ENCODE measurements at places on chromosomes 2 and 18.

- no peak overlapping the region for H3K4me3 ChIP-seq
- H3K4me1 ChIP-seq: no peaks in the 10 kb centered on the region
- no peaks in the 10 kb centered on the region for H3K36me3 ChIP-seq
- H3K27me3 ChIP-seq: no peaks in the 10 kb centered on the region
These were observed 23.4 kb upstream of the RAPGEF4 start for GRCh38 chr2:172712251-172712650.

DNA sequence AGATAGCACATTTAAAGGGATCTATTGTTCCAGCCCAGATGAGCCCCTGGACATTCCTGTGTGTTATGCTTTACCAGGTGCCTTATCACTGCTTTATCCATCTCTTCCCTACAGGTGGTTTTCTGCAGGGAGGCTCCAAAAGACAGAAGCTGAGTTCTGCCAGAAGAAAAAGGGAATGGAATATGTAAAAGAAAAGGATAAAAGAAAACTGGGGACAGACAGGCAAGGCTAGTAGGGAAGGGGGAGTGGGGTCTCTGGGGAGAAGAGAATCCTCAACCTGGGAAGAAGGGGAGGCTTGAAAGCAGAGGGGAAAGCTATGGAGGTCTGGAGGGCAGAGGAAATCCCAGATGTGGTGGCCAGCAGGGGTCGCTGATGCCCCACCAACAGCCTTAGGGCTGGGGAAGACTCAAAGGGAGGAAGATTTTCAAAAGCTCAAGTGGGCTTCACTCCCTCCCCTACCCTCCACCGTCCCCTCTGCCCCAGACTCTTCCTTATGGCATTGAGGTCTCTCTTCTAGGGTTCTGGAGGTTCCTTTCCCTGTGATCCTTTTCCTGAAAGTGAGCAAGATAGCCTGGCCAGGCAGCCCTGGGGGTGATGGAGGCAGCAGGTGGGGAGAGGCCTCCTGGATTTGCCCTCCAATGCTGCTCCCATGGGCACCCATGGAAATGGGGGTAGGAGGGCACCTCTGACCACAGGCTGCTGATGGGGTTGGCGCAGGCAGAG is 178.1 kb upstream of the PKDCC start:
- H3K36me3 ChIP-seq: no peaks in the 10 kb centered on the region
- no peaks in the 10 kb centered on the region for H3K27me3 ChIP-seq
- peak; percentile 78 for DNase-seq
- H3K27ac ChIP-seq: no peak overlapping the region

DNA sequence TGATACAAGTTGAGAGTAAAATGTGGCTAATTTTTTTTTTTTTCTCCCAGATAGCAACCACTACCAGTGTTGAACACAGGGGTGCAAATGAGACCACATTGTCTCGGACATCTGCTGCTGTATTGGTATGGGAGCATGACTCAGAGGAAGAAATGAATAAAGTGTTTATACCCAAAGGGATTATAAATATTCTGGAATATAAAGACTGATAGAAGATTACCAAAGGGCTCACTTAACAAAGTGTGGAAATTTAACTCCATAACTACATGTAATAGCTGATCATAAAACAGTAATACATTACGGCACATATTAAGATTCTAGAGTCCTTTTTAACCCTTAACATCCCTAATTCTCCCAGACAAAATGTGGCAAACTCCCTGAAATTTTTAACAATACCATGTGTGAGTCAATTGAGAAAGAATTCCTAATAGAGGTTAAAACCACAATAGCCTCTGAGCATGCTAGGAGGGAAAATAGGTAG is 1023.0 kb upstream of the ACVR2A start:
- H3K27me3 ChIP-seq: no peaks in the 10 kb centered on the region
- H3K4me3 ChIP-seq: no peak overlapping the region
- no peaks in the 10 kb centered on the region for H3K36me3 ChIP-seq

- no peak for DNase-seq
- no peaks in the 10 kb centered on the region for H3K4me1 ChIP-seq
- H3K4me3 ChIP-seq: no peak overlapping the region
- no peak overlapping the region for H3K27ac ChIP-seq
These were observed 266.1 kb upstream of the HDAC4 start for GRCh38 chr2:239666855-239667376.

DNA sequence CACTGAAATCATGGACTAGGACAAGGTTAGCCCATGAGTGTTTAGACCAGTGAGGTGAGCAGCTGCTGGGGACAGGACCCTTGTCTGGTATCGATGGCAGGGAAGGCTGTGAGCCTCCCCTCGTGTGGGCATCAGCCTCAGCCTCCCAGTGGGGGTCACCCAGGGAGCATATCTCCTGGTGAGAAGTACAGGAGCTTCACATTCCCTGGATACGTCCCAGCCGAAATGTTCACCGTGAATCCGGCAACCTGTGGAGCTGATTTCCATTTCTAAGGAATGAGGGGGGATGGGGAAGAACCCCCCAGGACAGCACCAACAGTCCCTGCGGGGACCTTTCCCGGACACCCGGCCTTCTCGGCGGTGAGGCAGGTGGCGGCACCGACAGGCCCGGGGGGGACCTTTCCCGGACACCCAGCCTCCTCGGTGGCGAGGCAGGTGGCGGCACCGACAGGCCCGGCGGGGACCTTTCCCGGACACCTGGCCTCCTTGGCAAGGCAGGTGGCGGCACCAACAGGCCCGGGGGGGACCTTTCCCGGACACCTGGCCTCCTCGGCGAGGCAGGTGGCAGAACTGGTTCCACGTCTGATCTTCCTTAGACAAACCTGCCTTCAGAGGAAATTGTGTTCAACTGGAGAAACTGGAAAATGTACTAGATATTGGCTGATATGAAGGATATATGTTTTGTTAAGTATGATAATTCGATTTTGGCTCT is 21.2 kb downstream of the RTP5 start:
- H3K27me3 ChIP-seq: no peaks in the 10 kb centered on the region
- H3K36me3 ChIP-seq: no peaks in the 10 kb centered on the region

- H3K27me3 ChIP-seq: no peaks in the 10 kb centered on the region
- no peak for DNase-seq
- H3K27ac ChIP-seq: no peak overlapping the region
- H3K4me3 ChIP-seq: no peak overlapping the region
These were observed 148.9 kb downstream of the ZEB2 start for GRCh38 chr2:144370937-144371584.

GRCh38 chr2:167294776-167295140 is 406.5 kb downstream of the XIRP2 start:
- no peak for DNase-seq
- no peak overlapping the region for H3K27ac ChIP-seq
- H3K36me3 ChIP-seq: no peaks in the 10 kb centered on the region
- peaks cover 11% of the 10 kb centered on the region for H3K4me1 ChIP-seq

GRCh38 chr2:141331127-141331526 is 799.7 kb downstream of the LRP1B start:
- H3K4me1 ChIP-seq: no peaks in the 10 kb centered on the region
- H3K27me3 ChIP-seq: no peaks in the 10 kb centered on the region
- H3K27ac ChIP-seq: no peak overlapping the region
- no peaks in the 10 kb centered on the region for H3K36me3 ChIP-seq
- H3K4me3 ChIP-seq: no peak overlapping the region
- DNase-seq: no peak

DNA sequence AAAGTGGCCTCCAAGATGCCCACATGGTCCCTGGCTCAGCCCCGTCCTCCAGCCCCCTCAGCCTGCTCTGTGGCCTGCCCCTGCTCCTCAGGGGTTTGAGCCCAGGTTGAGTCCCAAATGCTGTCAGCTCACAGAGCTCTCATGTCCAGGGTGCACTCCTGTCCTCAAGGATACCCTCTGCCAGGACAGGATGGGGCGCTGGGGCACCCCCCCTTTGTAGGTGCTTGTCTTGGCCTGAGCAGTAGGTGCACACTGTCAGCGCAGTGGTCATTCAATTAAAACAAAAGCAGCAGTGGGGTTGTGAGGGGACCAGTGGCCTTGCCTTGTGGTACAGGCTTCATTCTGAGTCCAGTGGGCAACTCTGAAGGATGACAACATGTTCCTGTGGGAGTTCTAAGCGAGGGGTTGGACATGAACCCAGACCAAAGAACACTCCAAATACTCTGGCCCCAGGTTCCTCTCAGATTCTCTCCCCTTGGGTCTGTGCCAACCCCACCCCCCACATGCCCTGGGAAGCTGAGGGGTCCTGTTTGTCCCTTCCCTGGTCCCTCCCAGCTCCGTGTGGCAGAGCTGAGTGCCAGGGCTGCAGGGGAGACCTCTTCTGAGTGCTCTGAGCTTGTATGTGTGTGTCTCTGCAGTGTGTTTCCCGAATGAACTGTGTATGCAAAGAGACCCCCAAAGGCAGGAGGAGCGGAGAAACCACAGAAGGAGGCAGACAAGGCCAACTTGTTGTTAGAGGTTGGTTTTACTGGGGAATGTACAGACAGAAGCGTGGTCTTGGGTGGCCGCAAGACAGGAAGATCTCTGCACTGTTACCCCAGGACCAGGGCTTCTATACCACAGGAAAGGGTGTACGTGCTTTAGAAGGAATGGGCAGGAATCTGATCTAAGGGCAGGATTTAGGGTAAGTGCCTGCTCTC is 155.6 kb upstream of the HS6ST1 start:
- no peak overlapping the region for H3K27ac ChIP-seq
- no peaks in the 10 kb centered on the region for H3K4me1 ChIP-seq
- H3K27me3 ChIP-seq: no peaks in the 10 kb centered on the region
- H3K36me3 ChIP-seq: no peaks in the 10 kb centered on the region
- DNase-seq: no peak

GRCh38 chr18:62720048-62720447 is 4.7 kb downstream of the PHLPP1 start:
- no peak overlapping the region for H3K27ac ChIP-seq
- no peak overlapping the region for H3K4me3 ChIP-seq
- no peaks in the 10 kb centered on the region for H3K4me1 ChIP-seq
- DNase-seq: no peak
- H3K36me3 ChIP-seq: no peaks in the 10 kb centered on the region

- H3K27me3 ChIP-seq: no peaks in the 10 kb centered on the region
- H3K4me3 ChIP-seq: no peak overlapping the region
- no peak for DNase-seq
- H3K4me1 ChIP-seq: peaks cover 2% of the 10 kb centered on the region
- H3K27ac ChIP-seq: no peak overlapping the region
These were observed 199.6 kb downstream of the BCL11A start for GRCh38 chr2:60353863-60354262.

DNA sequence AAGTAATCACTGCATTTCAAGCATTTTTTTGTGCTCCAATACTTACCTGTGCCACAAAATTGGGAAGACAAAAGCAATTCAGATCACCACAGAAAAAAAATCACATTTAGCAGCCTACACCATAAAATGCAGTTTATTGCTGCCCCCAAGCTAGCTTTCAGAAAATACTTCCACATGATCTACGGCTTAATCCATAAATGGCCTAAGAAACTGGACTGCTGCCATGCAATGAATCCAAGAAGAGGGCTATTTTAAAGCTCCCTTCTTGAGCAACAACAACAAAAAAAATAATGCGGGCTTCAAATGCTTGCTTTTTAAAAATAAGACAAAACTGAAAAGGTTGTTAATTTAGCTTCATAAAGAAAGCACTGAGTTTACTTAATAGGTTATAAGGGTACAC is 272.3 kb downstream of the RAD51AP2 start:
- H3K27ac ChIP-seq: no peak overlapping the region
- no peaks in the 10 kb centered on the region for H3K4me1 ChIP-seq
- DNase-seq: no peak
- no peak overlapping the region for H3K4me3 ChIP-seq
- H3K27me3 ChIP-seq: no peaks in the 10 kb centered on the region

DNA sequence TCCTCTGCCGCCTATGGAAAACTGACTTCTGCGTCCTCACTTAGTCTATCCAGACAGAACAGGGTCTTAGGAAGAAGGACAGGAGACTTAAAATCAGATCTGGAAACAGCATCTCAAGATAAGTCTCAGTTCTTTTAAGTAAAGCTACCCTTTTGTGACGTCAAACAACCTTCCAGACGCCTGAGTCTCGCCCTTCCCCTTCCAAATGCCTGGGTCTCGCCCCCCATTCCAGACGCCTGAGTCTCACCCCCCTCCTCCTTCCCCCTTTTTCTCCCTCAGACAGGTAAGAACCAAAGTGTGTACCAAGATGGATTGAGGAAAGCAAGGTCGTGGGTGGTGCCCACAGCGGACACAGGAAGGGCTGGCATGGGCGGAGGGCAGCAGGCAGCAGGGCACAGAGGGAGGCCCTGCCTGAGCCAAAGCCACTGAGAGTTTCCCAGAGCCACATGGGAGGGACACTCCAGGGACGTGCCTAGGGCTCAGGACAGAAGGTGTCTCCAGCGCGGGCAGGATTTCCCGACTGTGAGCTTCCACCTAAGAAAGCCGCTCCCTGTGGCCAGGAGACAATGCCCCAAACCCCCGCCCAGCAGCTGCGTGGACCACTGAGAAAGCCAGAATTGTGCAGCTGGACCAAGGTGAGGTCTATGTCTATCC is 51.3 kb downstream of the ANKMY1 start:
- no peaks in the 10 kb centered on the region for H3K36me3 ChIP-seq
- DNase-seq: no peak
- H3K4me3 ChIP-seq: no peak overlapping the region
- no peaks in the 10 kb centered on the region for H3K27me3 ChIP-seq

- H3K4me3 ChIP-seq: no peak overlapping the region
- H3K27me3 ChIP-seq: no peaks in the 10 kb centered on the region
- peaks cover 4% of the 10 kb centered on the region for H3K4me1 ChIP-seq
- H3K27ac ChIP-seq: no peak overlapping the region
- no peak for DNase-seq
These were observed 1.3 kb upstream of the TMSB10 start for GRCh38 chr2:84904151-84904550.

All from trophoblast cell (in vitro differentiated cells and primary cell).